ENCODE measurements at places on chromosomes 3 and 15. TPM values are rescaled to one million over a fixed set of nuclear protein-coding genes. Genes with fewer than 3 reads are reported as not detected.

Gene SLC2A2
- 15.0 TPM for total RNA-seq

Gene PDCD6IP
- total RNA-seq: 194 TPM

Gene UROC1
- 0.35 TPM for total RNA-seq

Gene PCSK6
- total RNA-seq: 13.4 TPM

Gene SENP2
- 26.2 TPM for total RNA-seq

Data from metanephros (tissue), 2 donors.